ENCODE measurements at places on chromosomes 13 and 19.

GRCh38 chr13:106701771-106702341 is 133.9 kb upstream of the ARGLU1 start:
- DNase-seq: no peak

DNA sequence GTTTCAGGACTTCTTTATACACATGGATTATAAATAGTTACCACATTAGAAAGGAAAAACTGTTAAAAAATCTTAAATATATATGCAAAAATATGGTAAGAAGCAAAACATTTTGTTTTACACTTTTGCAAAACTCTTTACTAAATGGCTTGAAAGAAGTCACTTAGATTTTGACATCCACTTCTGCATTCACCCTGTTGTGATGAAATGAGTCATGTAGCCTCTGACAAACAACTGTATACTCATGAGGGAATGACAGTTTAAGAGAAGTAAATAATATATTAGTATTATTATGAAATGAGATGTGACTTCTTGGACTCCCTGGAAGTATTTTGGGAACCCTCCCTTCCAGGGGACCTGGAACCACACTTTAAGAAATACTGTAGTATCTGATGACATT is 275.6 kb downstream of the DACH1 start:
- no peak for DNase-seq

GRCh38 chr13:42073683-42074082 is 25.2 kb downstream of the DGKH start:
- no peak for DNase-seq

- no peak for DNase-seq
Measured at GRCh38 chr19:31350693-31351055, 1.4 kb upstream of the TSHZ3 start.
